ENCODE measurements at places on chromosomes 7 and 10.

- no peak for DNase-seq
Measured at GRCh38 chr10:76906256-76906655, 731.4 kb downstream of the KCNMA1 start.

GRCh38 chr7:55474944-55475854, 97.1 kb downstream of the VOPP1 start:
- DNase-seq: no peak

DNA sequence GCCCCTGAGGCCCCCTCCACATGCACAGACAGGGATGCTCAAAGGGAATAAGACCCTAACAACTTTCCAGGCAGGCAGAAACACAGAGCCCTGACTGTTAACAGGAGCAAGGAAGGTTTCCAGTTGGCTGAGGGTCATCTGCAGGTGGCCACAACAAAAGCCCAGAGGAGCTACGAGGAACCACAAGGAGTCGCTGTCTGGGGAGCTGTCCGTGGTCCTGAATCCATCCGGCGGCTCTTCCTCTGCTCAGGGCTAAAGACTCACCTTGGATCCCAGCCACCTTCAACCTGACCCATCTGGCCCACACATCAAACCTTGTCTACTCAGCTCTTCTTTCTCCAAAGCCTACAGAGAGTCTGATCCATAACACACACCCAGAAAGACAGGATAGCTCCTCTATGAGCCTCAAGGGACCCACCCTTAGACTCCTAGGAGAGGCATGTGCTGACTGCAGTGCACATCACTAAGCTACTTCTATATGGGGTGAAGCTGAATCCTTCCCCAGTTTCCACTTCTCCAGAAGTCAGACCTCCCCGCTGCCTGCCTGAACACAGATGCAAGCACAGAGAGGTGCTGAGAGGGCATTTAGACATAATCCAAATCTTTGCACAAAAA, 104.0 kb downstream of the SLIT1 start:
- peak; percentile 52 for DNase-seq

DNA sequence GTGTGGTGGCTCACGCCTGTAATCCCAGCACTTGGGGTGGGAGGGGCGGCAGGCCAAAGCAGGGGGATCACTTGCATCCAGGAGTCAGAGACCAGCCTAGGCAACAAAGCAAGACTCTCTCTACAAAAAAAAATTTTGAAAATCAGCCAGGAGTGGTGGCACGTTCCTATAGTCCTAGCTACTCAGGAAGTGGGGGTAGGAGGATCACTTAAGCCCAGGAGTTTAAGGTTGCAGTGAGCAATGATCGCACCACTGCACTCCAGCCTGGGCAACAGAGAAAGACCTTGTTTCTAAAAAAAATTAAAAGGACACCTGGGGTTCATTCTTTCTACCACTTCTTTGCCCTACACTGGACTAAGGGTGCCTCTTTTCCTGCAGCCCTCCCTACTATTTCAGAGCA, 15.1 kb downstream of the WAPL start:
- peak; percentile 33 for DNase-seq
